ENCODE measurements at places on chromosomes 11 and 22.
A peak's percentile ranks its signal among the peaks of the same experiment; 100 is the strongest.

- DNase-seq = no peak
Observed at GRCh38 chr11:15493921-15494620, 379.3 kb downstream of the INSC start.

- no peak for DNase-seq
Observed at GRCh38 chr11:126053415-126054286, 9.0 kb downstream of the CDON start.

GRCh38 chr11:67634366-67635230, 4.9 kb upstream of the NUDT8 start:
- peak; percentile 2 for DNase-seq

DNA sequence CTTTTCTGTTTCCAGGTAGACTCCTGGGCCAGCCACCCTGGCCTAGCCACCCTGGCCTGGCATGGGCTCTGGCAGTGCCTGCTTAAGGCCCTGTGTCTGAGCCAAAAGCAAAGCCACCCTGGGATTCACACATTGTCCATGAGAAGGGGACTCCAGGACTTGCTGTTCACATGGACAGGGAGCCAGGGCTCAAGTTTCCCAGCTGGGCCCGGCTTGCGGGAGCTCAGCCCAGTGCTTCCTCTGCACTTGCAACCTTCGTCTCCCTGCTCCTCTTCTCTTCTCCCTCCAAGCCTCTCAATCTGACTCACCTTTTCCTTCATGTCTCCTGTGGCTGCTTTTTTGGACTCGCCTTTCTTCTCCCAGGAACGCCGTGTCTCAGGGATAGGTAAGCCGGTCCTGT, 130.3 kb downstream of the MICAL2 start:
- no peak for DNase-seq
